ENCODE measurements at places on chromosomes 1 and 21. TPM values are rescaled to one million over a fixed set of nuclear protein-coding genes. Genes with fewer than 3 reads are reported as not detected.

MAP3K7CL gene
- total RNA-seq = 7.6 TPM

TCHHL1 gene
- not detected for total RNA-seq

NEK2 gene
- total RNA-seq = 2.4 TPM

DNA sequence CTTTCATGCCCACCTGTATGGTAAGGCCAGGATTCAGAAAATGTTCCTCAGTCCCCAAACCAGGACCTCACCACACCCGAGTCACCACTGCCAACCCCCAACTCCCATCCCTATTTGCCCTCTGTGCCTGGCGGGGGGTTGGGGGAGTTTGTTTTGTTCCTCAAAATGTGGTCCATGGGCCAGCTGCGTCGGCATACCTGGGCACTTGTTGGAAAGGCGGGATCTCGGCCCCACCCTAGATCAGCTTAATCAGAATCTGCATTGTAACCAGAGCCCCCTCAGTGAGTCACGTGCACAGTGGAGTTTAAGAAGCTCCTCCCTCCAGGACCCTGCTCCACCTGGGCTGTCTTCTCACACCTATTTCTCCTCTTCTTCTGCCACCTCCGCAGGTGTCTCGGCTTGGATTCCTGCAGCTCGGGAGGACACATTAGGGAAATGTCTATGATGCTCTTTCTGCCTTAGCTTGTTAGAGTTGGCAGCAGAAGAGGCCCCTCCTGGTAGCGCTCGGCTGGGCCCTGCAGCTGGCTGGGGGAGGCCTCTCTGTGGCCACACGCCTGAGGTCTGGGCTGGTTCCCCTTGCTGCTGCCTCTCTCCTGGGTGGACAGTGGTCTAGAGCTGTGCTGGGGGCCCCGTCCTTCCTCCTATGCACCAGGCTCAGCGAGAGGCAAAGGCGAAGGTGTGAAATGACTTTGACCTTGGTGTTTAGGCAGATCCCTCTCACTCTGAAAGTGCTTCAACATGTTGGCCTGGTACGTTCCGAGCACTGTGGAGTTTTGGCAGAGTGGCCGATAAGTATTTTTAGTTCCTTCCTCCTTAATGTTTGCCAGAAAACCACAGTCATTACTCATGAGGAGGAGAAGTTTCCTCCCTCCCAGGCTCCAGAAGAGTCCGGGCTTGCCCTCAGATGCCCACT is 41.8 kb upstream of the CAMTA1 start:
- no peak for DNase-seq

GRCh38 chr21:41831866-41832595 is 47.1 kb downstream of the PRDM15 start:
- no peak for DNase-seq

GRCh38 chr1:206041640-206042039 is 11.3 kb upstream of the RHEX start:
- DNase-seq = no peak

- DNase-seq = no peak
Observed at GRCh38 chr1:230707732-230708630, 5.9 kb downstream of the AGT start.

GRCh38 chr1:33072707-33073106 is 8.2 kb upstream of the AZIN2 start:
- no peak for DNase-seq

- DNase-seq = no peak
Observed at GRCh38 chr1:88519156-88519555, 164.9 kb upstream of the PKN2 start.

- no peak for DNase-seq
Observed at GRCh38 chr1:246775531-246776385, 51.5 kb downstream of the SCCPDH start.

Measured in esophagus squamous epithelium (tissue), 5 donors.